ENCODE measurements at places on chromosomes 11 and 22. TPM values are rescaled to one million over a fixed set of nuclear protein-coding genes. Genes with fewer than 3 reads are reported as not detected.

C11orf16 gene
- total RNA-seq, result not detected

KRTAP5-1 gene
- total RNA-seq, result not detected

NLRP6 gene
- 1.5 TPM for total RNA-seq

SCUBE2 gene
- not detected for total RNA-seq

PRRG4 gene
- 0.29 TPM for total RNA-seq

F2 gene
- total RNA-seq, result not detected

RASD2 gene
- total RNA-seq, result 0.28 TPM

SERHL2 gene
- 1.2 TPM for total RNA-seq

CCDC134 gene
- total RNA-seq, result 18.9 TPM

DNA sequence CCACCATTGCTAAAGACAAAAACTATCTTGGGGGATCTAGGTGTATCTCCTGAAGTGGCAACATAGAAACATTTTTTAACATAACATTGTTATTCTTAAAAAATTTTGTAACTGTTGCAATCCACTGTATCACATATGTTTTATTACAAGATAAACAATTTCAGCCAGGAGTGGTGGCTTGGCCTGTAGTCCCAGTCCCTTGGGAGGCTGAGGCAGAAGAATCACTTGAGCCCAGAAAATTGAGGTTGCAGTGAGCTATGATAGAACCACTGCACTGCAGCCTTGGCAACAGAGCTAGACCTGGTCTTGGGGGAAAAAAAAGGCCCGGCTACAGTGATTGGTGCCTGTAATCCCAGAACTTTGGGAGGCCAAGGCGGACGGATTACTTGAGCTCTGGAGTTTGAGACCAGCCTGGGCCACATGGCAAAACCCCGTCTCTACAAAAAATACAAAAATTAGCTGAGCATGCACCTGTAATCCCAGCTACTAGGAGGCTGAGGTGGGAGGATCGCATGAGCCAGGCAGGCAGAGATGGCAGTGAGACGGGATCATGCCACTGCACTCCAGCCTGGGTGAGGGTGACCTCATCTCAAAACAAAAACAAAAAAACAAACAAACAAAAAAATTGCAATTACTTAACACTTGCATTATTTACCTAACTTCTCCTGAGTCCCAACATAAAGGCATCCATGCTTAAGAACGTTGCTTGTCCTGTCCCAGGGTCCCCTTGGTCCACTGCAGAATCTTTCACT, 1.5 kb upstream of the DEPDC5 start:
- no peak for DNase-seq

- peak; percentile 48 for DNase-seq
Observed at GRCh38 chr11:6755303-6755952, 16.3 kb downstream of the OR2AG2 start.

DNA sequence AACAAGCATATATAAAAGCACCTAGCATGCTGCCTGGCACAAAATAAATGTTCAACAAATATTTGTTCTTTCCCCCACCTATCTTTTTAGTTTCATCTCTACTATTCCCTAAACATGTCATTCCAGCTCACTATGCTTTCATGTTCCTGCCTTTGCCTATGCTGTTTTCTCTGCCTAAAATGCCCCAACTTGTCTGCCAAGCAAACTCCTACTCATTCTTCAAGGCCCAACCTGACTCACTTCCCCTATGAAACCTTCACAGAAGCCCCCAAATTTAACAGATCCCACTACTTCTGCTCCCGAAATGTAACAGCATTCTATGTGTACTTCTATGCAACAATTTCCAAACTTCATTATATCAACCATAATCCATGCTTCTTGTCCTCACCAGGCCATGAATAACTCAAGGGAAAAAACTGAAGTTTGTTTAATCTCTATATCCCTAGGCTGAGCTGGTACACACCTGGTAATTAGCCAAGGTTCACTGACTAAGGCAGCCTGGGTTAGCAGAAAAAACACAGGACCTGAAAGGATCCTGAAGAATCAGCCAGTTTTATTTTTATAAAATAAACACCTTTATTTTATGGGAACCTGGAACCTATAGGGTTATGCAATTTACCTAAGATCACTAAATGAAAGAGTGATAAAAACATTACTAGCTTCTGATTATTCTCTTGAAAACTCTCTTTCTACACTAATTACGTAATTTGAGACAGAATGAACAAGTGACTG, 72.2 kb downstream of the PAK1 start:
- DNase-seq, result no peak

Data from activated T-cell treated with anti-CD3 and anti-CD28 coated beads, Interleukin-2, amount 50 U/mL, for 72 hours (primary cell).